ENCODE measurements at places on chromosomes 16 and 17.

DNA sequence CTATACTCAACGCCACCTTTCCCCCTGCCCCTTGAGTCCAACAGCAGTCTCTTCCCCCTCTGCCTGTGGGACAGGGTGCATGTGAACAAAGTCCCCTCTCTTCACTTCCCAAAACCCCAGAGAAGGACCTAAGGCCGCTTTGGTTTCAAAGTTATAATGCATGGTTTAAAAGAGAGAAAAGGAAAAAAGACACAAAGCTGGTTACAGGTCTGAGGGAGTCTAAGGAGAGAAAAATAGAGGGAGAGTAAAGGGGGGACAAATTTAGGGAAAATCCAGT lies 1.1 kb upstream of the GABARAP start:
- no peak for DNase-seq

GRCh38 chr17:42675965-42676423 lies 800 bp downstream of the PLEKHH3 start:
- peak; percentile 57 for DNase-seq

DNA sequence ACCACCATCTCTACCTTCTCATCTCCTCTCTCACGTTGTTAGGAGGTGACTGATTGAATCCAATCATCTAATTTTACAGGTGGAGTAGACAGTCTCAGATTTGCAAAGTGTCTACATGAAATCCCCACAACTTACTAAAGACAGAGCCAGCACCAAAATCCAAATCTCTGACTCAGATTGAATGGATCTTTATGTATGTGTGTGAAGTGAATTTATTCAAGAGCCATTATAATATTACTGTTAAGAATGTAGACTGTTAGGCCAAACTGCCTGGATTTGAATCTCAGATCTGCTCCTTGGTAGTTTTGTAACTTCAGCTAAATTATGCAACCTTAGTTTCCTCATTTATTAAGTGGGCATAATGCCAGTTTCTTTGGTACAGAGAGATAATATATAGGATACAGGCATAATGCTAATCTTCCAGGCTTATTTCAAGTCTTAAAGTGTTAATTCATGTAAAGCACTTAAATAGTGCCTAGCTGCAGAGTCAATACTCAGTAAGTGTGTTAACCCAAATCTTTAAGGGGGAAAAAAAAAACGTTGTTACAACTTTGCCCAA lies 12.7 kb downstream of the CNEP1R1 start:
- no peak for DNase-seq

DNA sequence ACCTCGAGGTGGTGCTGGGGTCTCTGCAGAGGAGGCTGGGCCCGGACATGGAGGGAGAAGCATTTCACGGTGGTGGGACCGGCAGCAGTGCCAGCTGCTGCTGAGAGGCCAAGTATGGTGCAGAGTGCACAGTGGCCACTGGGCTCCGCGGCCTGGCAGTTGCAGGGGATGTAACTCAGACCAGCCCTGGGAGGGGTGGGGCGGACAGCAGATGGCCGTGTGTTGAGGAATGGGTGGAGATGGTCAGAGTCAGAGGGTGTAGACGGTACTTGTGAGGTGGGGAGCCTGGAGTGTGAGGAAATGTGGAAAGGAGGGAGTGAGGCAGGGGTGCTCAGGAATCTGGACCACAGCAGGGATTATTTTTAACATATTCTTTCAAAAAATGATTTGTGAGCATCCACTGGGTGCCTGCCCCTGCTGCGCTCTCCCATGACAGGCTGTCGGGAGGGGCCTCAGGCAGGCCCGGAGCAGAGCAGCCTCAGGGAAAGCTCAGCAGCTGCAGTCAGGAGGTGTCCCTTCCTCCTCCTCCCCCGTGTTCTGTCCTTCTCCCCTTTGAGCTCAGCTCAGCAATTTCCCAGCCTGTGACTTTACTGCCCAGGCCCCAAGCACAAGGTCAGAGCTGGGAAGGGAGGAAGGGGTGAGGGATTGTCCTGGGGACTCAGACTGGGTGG lies 113.1 kb downstream of the RAP1GAP2 start:
- no peak for DNase-seq

GRCh38 chr16:85027958-85028684 lies 526 bp downstream of the KIAA0513 start:
- DNase-seq: no peak

GRCh38 chr17:72761431-72761830 lies 331.1 kb downstream of the SLC39A11 start:
- DNase-seq: no peak

DNA sequence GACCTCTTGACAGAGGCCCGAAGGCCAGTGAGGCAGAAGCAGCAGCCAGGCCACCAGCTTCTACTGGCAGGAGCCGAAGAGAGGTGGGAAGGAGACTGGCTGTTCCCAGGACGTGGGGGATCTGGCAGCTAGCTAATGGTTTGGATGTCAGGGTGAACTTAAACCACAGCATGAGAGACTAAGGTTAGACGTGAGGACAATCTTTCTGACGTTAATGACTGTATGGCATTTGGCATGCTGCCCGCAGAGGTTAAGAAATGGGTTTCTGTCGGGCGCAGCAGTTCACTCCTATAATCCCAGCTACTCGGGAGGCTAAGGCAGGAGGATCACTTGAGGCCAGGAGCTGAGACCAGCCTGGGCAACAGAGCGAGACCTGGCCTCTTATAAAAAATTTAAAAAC lies 6.3 kb upstream of the KRT13 start:
- DNase-seq: no peak

GRCh38 chr17:44307387-44308186 lies 814 bp upstream of the RUNDC3A start:
- peak; percentile 69 for DNase-seq

- no peak for DNase-seq
These were observed 11.0 kb upstream of the BBS2 start for GRCh38 chr16:56530872-56531271.

DNA sequence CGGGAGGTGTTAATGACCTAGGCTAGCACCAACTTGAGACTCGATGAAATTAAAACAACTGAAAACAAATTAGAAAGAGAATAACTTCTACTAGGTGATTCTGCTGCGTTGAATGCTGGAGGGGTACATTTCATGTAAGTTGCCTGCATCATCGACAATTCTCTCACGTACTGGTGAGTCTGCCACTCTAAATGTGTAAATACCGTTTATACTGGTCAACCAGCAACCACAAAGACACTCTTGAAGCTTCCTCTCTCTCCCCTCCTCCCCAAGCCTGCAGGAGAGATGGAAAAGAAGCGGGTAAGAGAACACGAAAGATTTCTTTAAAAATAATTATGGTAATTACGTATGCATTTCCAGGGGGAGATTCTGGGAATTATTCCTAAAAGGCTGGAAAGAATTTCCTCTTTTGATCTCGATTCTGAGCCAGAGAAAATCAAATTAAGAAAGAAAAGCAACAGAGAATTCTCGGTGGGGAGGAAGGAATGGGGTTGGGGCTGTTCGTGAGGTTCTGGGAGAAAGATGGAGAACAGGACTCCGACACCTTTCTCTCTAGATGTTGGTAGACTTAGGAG lies 68.6 kb upstream of the MRTFB start:
- no peak for DNase-seq

DNA sequence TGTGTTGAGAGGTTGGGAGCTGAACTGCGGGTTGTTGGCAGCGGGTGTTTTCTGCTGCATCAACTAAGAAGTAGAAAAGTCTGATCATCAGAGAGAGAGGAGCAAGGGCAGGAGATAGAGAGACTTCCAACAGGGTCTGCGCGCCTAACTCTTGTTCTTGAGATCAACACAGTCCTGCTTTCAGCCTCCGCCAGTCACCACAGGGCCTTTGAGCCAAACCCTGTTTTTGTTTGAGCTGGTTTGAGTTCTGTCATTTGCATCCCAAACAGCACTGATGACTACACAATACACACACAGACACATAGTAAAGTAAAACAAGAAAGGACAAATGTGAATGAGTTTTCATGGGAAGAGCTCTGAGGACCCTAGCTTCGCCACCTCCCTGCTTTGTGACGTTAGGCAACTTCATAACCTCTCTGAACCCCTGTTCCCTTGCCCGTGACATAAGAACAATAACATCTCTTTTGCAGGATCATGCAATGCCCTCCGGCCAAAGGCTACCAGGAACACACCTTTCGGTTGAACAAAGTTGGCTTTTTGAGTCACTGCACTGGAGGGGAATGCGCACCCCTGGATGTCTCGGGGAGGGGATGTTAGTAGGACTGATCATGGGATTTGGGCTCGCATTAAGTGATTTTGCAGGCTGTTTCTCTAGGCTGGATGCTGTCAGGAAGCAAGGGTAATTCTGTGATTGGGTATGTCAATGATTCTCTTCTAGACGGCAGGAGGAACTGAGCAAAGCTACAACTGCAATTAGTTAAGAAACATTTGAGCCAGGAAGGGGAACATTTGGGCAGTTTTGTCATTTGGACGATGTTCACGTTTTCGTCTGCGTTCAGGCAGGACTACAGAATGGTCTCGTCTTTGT lies 92.3 kb downstream of the C16orf78 start:
- DNase-seq: no peak

DNA sequence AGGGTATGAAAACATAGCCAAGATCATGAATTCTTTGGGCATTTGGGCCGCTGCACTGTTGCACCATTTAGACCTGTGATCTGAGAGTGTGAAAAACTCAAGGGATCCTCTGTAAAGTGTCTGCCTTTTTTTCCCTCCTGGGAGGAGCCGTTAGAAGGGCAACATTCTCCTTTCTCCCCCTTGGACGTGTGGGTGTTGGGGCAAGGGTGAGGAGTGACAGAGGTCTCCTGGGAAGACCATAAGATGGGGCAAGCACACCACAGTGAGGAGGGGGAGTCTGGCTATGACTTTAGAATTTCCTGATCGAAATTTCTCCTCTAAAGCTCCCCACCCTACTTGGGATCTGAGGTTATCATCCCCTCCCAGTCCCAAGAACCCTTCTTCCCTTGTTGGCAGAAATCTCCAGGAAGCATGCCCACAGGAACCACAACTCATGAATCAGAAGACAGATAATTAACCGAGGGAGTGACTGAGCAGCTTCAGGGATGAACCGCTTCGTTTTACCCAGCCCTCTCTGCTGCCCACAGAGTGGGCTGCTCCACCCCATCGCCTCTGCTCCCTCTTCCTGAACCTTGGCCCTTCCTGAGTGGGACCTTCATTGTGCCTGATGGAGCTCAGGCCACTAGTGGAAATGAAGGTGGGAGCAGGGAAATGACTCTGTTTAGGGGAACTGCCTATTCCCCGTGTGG lies 4.2 kb downstream of the ITGB3 start:
- DNase-seq: no peak

GRCh38 chr17:55588446-55589242 lies 77.4 kb upstream of the SMIM36 start:
- DNase-seq: no peak

- DNase-seq: peak; percentile 13
These were observed 6.0 kb downstream of the TIMM22 start for GRCh38 chr17:1002771-1003555.

DNA sequence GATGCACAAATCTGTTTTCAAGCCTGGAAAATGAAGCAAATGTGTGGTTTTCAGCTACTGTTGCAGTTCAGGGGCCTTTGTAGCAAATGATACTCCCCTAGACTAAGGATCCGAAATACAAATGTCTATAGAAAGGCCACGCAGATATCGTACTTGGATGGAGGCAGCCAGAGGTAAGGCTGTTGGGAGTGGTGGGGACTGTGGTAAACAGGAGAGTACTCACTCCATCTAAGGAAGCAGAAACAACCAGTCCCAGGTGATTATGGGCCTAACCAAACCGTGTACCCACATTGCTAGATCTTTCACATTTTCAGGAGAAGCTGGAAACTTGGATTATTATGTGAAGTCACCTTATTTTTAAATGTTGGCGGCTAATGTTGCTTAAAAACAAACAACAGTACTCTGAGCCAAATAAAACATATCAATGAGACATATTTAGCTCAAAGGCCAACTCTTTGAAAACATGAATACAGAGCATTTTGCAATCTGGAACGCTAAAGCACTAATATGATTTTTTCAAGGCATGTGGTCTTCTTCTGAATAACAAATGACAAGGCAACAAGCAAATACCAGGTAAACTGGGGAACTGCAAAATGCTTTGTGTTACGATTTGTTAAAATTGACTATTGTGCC lies 110.1 kb downstream of the YPEL2 start:
- no peak for DNase-seq

DNA sequence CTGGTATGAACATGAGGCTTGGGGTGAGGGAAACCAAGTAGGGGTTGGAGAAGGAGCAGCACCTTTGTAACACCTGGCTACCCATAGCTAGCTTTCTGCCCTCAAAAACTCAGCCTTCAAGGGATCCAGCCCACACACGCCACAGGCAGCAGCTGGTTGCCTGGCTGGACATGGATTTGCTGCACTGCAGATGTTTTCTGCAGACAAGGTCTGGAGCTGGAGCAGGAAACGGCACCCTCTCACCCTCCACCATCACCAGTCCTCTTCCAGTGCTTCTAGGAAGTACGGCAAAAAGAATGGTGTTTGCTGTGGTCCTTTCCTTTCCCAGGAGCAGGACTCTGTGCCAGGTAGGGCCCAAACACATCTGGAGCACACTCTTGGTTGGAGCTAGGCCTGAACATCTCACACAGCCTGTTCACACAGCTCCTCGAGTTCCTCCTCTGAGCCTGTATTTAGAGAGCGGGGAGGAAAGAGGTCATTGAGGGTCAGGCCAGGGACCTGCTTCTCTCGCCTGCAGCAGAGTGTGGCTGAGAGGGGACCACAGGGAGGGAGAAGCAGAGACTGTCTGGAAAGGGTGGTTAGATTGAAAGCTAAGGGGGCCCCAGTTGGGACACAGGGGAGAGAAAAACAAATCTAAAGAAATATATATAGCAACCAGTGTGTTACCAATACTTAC lies 2.7 kb upstream of the SUPT4H1 start:
- no peak for DNase-seq

DNA sequence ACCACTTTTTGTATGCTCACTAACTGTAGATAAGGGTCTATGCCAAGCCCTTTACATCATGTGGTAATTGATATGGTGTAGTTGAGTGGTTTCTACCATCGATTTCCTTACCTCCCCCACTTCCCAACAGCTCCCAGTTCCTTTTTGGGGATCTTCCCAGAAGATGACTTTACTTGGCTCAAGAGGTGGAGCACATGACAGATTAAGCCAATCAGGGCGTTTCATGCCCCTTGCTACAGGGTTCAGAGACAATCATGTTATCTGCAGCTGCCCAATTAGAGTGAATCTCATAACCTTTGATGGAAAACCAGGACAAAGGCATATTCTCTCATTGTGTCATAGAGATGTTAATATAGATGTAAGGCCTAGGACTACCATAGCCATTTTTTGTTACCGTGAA lies 16.2 kb upstream of the BMERB1 start:
- no peak for DNase-seq

GRCh38 chr17:28282596-28282995 lies 36.4 kb upstream of the TMEM97 start:
- DNase-seq: no peak

DNA sequence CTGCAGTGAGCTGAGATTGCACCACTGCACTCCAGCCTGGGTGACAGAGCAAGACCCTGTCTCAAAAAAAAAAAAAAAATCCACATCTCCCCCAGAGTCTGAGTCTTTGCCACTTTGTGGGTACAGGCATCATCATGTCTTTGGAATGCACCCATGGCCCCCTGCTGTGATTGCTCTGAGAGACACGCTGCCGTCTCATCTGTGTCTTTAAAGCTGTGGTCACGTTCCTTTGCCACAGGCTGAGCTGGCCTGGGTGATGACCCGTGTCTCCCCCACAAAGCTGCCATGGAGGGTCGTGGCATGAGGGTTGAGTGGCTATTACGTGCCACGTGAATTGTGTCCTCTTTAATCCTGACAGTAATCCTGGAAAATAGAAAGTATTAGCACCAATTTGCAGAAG lies 20.2 kb downstream of the CRISPLD2 start:
- no peak for DNase-seq
